ENCODE measurements at places on chromosomes 6 and 20.

DNA sequence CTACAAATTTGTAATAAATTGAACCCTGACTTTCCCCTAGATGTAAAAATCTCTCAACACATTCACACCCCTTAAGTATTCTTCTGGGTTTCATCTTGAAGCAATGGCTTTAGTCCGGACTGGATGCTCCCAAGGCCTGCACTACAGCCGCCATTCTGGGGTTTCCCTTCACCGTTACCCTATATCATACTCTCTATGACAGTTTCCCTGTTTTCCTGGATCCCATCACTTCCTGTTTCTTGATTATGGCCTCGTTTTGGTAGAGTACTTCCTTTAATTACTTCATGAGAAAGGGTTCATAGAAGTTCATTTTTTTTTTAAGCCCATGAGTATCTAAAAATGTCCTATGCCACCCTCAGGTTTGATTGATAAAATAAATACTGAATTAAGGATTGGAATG, 11.7 kb downstream of the FIG4 start:
- no peak for DNase-seq

DNA sequence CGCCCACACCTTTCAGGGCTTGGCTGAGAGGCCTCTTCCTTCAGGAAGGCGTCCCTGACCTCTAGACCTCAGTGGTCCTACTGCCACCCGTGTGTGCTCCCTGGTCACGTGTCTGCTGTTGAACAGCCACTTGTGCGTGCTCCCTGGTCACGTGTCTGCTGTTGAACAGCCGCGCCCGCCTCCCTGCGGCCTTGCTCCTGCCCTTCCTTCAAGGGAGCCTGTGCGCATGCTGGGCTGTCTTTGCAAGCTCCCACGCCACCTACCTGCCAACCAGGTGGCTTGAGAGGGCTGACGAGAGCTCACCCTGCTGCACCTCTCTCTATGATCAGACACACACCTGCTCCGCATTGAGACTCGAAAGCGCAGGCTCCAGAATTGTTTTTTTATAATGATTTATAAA, 179.3 kb downstream of the BMP7 start:
- DNase-seq: no peak

DNA sequence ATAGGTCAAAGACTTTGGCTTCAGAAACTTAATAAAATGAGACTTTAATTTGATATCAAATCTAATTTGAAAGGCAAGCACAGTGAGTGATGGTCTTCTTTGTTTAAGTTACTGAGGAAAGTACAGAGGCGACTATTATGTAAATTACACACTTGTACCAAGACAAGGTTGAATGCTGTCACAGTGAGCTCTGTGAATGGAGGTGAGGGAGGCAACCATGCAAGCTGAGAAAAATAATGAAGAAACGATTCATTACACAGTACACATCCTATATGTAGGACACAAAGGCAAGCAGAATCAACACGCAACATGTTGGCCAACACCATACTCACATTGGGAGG, 46.8 kb upstream of the CCDC28A start:
- DNase-seq: no peak

DNA sequence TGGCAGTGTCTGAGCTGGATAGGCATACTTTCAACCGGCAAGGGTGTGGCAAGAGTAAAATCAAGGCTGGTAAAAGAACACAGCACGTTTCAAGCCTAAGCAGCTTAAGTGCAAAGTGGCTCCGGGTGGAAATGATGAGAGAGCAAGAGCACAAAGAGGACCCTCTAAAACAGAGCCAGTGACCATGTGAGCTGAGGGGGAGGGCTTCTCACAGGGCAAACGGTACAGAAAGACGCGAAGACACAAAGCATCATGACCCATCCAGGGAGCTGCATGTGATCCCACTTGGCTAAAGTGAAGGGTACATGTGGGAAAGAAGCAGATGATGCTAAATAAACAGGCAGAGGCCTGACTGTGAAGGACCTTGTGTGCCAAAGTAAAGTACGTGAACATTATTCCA, 25.7 kb downstream of the FKBP5 start:
- DNase-seq: no peak

GRCh38 chr6:117607511-117607910, 5.2 kb upstream of the GOPC start:
- DNase-seq: no peak

- no peak for DNase-seq
These were observed 132.9 kb upstream of the MCHR2 start for GRCh38 chr6:100126790-100127484.

- DNase-seq: no peak
These were observed 85.8 kb downstream of the FOXF2 start for GRCh38 chr6:1475174-1475573.

DNA sequence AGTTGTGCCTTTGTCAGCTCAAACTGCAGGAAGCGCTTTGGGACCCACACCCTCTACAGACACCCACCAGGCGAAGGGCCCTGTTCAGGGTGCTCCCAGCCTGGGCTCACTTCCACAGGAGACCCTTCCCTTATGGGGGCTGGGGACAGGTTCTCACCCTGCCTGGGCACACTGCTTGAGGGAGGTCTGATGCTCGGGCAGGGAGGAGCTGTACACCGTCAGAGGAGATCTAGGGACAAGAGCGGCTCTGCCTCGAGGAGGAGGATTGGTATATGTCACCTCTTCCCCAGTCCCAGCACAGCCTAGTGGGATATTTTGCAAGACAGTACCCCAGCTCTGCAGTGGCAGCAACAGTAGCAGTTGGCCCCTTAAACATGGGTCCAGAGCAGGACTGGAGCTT, 26.9 kb downstream of the GJA10 start:
- DNase-seq: no peak

DNA sequence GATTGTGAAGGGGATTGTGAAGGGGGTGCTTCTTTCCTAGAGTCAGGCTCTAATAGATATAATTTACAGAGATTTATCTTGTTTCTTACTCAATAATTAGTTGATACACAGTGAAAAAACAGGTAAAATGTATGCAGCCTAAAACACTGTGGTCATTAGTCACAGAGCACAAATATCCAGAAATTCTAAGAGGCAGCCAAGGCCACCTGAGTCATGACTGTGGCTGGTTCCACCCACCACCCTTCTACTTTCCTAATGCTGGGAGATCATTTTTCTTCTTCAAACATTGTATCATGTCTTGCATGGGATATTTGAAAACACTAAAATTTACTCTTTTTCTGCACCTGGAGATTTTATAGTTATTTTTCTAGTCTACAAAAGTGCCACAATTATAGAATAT, 181.6 kb downstream of the OTOR start:
- DNase-seq: no peak

- DNase-seq: no peak
These were observed 80.2 kb upstream of the RNF217 start for GRCh38 chr6:124881898-124882578.

DNA sequence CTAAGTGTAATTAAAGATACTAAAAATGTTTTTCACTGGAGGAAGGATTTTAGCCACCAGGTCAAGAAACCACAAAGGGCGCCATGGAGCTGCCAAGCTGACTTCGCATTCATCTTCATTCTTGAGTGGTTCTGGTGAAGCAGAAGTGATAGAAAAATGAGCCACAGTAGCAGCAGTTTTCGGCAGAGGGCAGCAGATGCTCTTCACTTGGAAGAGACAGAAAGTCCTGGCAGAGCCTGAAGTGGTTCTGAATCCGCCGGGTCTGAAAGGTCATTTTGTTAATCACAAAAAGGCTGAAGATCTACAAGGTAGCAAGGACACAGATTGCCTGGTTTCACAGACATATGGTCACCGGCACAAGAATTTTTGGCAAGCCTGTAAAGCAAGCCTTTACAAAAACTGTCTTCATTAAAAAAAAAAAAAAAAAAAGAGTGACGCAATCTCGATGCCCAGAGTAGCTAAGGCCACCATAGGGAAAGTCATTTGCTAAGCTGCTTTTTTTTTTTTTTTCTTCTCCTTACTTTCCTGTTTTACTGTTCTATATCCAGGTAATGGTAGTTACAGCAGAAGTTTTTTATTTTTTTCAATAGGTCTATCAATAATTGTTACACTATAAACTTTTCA, 345.1 kb upstream of the AGPAT4 start:
- no peak for DNase-seq

- DNase-seq: no peak
These were observed 81.3 kb upstream of the SIRPA start for GRCh38 chr20:1813674-1814635.

DNA sequence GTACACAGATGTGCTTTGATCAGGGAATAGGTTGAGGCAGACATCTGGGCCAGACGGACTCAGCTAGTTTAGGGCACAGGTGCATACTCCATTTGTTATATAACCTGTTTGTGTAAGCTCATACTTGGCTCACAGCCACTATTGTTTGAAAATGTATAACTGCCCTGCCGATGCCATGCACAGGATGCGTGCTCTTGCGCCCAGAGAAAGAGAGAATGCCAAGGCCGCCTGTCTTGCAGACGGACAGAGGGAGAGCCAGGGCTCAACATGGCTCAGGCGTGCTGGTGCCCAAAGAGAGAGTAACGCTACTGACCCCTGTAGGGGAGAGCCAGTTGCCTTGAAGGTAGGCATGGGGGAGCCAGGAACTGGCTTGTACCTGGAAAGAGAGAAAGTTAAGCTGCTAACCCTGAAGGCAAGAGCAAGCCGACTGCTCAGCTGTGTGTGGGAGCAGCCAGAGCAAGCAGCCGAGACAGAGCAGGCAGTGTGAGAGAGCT, 57.7 kb downstream of the FAM229B start:
- DNase-seq: no peak

DNA sequence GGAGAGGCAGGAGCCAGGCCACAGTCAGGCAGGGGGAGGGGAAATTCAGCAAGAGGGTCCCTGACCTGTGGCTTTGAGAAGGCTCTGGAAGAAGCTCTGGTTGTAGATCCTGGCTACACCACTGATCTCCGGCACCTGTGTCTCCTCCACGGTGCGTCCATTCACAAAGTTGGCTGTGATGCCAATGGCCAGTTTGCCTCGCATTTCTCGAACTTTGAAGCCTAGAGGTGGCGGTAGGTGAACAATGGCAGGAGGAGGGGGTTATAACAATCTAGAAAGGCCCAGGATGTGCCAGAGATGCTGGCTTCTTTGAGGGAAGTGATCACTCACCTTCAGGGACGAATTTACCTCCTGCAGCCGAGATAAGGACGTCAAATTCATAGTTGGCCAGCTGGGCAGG, 3.4 kb downstream of the MICAL1 start:
- DNase-seq: no peak

- no peak for DNase-seq
These were observed 21.6 kb upstream of the PI3 start for GRCh38 chr20:45153147-45153546.

DNA sequence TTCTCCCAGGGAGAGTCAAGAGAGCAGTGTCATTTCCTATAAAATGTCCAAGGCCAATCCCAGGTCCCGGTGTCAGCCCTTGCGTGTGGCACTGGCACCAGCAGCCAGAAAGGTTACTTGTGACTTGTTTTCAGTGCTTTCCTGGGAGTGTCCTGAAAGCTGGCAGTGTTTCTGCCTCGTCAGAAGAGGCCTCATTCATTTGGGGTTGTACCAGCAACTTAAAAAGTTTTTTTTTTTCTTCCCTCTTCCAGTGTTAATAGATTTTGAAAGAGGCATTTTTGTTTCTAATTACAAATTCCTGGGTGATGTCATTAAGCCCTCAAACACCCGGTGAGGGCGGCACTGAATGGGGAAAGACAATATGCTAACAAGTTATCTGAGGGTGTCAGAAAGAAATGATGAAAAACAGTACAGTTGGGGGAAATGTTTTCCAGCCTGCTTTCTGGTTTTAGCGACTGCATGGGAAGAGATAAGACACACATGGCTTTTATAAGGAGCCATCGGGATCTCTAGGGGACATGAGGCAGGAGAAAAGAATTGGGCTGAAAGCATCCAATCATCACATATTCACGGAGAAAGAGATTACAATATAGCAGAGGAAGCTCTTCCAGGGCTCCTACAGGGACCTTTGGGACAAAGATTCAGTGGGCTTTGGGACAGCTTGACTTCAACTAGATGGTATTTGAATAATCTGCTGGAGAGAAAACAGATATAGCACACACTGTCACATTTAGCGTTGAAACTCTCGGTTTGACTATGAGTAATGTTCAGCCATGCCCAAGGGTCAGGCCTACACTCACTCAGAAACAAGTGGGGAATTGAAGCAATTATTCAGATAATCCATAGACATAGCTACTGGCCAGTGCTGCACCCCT, 153.0 kb downstream of the BCAS1 start:
- no peak for DNase-seq

- DNase-seq: no peak
These were observed 5.3 kb upstream of the CCM2L start for GRCh38 chr20:32004963-32005362.

- DNase-seq: no peak
These were observed 14.6 kb upstream of the RIPOR2 start for GRCh38 chr6:24950218-24950941.

DNA sequence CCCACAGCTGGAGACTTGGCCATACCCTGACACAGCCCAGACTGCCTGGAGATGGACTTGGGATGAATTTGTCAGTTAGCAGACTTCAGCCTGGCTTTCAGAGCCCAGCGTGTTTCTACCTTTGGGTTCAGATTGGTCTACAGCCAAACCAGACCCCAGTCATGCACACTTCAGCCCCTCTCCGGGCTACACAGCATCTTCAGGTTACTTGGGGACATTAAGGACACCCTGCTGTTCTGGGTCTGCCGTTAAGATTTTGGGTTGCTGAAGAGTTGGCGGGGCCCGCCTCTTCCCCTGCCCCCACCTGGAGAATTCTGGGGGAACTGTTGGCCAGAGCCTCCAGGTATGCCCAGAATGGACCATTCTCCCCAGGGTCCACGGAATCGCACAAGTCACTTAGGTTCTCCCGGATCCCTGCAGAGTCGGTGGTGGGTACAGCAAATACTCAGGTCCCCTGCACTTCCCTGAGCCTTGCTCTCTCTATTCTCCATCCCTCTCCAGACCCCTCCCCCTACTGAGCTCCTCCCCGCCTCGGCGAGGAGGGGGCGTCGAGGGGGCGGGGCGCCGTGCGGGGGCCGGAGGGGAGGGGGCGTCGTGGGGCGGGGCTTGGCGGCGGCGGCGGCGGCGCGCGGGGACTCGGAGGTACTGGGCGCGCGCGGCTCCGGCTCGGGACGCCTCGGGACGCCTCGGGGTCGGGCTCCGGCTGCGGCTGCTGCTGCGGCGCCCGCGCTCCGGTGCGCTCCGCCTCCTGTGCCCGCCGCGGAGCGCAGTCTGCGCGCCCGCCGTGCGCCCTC, at the start of gene PTK7:
PTK7 (plus strand) TSS at position 645 of the 794 bp plus-strand sequence. CDS start 175 bp downstream, outside the sequence.
- DNase-seq: no peak

GRCh38 chr6:141212296-141212695, 920.4 kb upstream of the GJE1 start:
- DNase-seq: no peak

- no peak for DNase-seq
These were observed 78.6 kb upstream of the NAA20 start for GRCh38 chr20:19938421-19939090.

DNA sequence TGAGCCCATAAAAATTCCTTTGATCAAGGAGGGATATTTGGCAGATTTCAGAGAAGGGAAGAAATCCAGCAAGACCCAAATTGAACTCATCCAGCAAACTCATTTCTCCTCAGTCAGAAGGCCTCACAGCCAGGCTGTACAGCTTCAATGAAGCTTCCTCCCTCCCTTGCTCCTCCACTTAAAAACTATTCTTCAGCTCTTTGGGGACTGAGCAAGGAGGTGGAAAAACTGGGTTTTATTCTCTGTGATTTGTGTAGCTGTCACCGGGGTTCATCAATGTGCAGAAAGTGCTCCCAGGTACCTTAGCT, 158.7 kb upstream of the ZNF184 start:
- DNase-seq: no peak
